ENCODE measurements at places on chromosomes 7 and 10.

DNA sequence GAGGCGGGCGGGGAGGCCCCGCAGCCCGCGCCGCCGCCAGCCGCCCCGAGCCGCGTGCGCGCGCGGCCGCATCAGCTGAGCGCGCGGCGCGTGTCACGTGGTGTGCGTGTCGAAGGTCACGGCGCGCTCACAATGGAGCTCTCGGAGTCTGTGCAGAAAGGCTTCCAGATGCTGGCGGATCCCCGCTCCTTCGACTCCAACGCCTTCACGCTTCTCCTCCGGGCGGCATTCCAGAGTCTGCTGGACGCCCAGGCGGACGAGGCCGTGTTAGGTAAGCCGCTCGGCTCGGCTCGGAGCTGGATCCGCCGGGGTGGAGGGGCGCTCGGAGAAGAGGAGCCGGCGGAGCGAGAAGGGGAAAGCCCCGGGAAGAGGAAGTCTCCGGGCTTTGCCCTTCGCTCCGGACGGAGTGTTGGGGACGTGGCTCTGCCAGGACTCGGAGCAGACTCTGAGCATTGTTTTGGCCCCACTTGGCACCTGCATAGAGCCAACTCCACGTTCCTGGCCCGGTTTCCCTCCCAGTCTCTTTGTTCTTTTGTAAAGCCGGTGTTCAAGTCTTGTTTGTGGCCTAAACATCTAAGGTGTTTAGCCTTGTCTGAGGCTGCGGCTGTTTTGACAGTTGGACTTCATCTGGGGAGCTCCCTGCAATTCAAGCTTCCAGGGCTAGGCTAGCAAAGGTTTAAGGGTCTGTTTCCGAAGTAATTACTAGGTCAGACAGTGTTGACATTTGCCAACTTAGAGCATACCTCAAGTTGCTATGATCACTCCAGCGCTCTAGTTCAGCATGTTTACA, at the start of gene COMMD3:
Gene COMMD3, plus strand, starts transcription at position 103 of the 790 bp plus-strand sequence. Its CDS starts 30 bp downstream, at position 133.
- peak; percentile 90 for DNase-seq

GRCh38 chr7:96014617-96015016, 242.3 kb downstream of the DYNC1I1 start:
- DNase-seq = no peak

GRCh38 chr10:111556666-111557065, 479.8 kb downstream of the ADRA2A start:
- no peak for DNase-seq

DNA sequence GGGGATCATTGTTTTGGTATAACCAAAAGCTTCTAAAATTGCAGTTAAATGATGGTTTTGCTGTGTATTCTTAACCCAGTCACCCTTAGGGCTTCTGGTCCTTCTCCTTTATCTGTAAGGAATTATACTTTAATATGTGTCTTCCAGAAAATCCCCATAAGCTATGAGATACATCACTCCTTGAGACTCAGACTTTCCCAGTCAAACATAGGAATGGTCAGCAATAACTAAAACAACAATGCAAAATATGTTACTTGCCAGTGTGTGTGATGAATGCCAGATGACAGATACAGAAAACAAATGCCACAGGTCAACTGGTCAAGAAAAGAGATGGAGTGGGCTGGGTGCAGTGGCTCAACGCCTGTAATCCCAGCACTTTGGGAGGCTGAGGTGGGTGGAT, 10.1 kb downstream of the ADD3 start:
- no peak for DNase-seq

- no peak for DNase-seq
These were observed 10.5 kb downstream of the UBTD1 start for GRCh38 chr10:97509120-97509680.

DNA sequence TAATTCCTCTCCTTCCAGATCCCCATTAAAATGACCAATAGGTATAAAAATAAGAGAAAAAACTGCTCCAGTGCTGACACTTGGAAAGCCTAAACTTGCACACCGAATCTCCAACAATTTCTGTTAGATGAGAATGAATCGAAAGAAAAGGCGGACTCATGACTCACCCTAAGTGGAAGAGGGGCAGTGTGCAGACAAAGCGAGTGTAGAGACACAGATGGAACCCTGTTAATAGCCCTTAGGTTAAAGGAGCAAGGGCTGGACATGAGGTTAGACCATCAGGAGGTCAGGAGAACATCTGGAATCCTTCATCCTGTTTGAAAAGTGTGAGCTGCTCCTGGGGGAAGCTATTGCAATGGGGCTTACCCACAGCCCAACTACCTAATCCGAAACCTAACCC, 103.4 kb upstream of the GLI3 start:
- no peak for DNase-seq

- DNase-seq = no peak
These were observed 33.2 kb upstream of the ZNF479 start for GRCh38 chr7:57165285-57165899.

GRCh38 chr10:124157271-124157681, 63.9 kb upstream of the CHST15 start:
- DNase-seq = no peak

DNA sequence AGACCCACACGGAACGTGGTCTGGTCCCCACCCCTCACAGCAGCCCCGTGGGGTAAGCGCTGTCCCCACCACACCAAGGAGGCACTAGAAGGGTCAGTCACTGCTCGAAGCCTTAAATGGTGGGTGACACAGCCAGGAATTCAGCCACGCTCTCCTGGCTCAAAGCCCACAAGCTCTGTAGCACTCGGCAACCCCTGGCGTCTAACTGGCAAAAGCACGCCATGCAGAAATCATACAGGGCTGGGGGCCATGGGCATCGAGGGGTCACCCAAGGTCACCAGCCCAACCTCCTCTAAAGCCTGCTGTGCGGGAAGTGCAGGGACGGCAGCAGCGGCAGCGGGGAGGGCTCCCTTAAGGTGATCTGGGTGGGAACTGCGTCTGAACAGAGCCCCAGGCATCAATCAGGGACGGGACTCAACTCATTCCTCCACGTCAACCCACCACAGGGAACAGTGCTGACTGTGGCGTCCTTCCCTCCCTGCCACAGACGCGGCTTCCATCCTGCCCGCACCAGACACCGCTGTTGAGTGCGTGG, 7.8 kb downstream of the GPER1 start:
- DNase-seq = no peak

DNA sequence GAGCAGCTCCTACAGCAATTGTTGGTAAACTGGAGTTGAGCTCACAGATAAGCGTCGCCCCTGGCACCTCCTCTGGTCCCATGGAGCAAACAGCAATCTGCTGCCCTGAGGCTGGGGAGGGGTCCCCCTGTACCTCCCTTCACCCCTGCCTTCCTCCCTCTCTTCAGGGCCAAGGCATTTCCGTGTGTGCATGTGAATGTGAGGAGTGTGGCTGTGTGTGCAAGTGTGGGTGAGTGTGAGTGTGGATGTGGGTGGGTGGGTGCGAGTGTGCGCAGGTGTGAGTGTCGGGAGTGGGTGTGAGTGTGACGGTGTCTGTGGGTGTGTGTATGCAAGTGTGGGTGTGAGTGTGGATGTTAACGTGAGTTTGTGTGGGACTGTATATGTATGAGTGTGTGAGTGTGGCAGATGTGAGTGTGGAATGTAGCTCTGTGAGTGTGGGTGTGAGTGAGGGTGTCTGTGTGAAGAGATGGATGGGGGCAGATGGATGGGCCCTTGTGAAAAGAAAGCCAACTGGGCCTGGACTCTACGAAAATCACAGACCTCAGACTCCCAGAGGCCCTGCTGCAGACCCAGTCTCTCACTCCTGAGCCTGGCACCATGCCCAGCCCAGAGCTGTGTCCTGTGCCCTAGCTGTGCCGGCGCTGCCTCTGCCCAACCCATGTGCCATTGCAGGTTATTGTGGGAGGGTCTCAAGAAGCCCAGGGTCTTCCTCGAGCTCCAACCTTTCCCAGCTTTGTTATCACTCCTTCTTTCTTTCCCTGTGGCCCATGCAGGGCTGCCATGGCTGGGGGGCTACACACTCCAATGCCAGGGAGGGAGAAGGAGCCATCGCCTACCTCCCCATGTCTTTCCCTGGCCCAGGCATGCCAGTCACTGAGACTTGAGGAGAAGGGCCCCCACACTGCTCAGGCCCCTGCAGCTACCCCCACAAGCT, 73.9 kb downstream of the GRID1 start:
- no peak for DNase-seq

- DNase-seq = no peak
These were observed 80.7 kb upstream of the KIAA1217 start for GRCh38 chr10:24128066-24128730.

GRCh38 chr7:158495786-158496185, 91.8 kb downstream of the PTPRN2 start:
- DNase-seq = no peak

- no peak for DNase-seq
These were observed 146.3 kb upstream of the CELF2 start for GRCh38 chr10:10871352-10871751.

DNA sequence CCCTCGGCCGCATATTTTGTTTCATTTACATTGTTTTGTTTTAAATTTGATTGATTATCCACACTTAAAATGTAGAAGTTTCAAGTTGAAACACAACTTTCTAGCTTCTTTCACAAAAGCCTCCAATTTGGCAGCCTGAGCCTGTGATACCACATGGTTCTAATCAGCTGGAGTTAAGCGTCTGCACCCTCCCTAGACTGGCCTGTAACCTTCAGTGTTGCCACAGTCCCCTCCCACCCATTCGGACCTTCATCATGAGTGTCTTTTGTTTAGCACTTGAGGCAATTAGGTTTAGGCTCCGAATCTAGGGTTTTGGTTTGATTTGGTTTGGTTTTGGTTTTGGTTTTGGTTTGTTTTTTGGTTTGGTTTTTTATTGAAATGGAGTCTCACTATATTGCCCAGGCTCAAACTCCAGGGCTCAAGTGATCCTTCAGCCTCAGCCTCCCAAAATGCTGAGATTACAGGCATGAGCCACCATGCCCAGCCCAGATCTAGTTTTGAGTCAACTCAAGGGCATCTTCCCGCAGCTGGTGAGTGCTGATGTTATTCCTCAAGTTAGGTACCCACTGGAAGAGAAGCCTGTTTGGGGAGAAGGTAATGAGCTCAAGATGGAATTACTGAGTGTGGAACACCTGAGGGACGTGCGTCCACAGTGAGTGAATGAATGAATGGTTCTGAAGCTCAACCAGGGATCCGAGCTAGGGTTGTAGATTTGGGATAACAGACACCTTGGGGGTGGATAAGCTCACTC, 201.4 kb downstream of the HECW1 start:
- no peak for DNase-seq

DNA sequence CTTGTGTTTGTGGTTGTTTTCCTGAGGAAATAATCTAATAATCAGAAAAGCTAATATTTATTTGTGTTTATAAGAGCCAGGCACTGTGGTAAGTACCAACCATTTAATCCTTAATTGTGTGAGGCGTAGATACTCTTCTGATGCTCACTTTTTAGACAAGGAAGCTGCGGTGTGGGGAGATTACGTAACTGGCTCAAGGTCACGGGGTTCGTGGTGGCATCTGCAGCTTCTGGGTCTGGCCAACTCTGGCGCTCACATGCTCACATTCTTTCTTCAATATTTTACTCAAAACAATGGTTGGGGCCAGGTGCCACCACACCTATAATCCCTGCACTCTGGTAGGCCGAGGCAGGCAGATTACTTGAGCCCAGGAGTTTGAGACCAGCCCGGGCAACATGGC, 77.6 kb downstream of the RALA start:
- DNase-seq = peak; percentile 83

- DNase-seq = no peak
These were observed 32.1 kb upstream of the TFEC start for GRCh38 chr7:116062666-116063065.

DNA sequence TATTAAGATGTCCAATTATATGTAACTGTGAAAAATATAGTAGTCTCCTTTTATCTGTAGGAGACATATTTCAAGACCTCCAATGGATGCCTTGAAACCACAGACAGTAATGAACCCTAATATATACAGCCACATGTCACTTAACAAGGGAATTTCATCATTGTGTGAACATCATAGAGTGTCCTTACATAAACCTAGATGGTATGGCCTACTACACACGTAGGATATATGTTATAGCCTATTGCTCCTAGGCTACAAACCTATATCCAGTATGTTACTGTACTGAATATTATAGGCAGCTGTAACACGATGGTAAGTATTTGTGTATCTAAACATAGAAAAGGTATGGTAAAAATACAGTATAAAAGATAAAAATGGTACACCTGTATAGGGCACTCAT, 32.4 kb downstream of the MTPN start:
- no peak for DNase-seq

DNA sequence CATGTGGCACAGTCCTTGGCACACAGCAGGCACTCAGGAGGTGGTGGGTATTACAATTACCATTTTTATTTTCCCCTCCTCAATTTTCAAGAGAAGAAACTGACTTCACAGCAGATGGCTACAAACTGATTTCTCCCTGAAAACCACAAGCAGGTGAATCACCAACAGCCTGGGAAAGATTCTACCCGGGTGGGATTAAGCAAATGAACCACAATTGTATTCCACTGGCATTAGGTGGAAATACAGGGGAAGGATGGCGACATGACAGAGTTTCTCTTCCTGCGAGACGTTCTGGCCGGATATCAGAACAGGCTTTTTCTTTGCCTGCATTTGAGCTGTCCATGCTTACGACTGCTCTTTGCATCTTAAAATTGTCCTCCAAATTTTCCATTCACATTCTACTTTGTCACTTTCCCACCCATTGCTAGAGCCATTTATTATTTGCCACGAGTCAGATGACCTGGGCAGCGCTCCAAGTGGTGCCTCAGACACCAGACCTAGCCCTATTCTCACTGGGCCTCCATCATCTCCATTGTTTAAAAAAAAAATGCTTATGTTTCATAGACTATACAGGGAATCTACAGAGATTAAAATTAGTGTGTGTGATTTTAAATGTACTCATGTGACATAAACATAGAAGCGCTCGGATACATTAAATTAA, 4.6 kb downstream of the DENND11 start:
- DNase-seq = no peak

DNA sequence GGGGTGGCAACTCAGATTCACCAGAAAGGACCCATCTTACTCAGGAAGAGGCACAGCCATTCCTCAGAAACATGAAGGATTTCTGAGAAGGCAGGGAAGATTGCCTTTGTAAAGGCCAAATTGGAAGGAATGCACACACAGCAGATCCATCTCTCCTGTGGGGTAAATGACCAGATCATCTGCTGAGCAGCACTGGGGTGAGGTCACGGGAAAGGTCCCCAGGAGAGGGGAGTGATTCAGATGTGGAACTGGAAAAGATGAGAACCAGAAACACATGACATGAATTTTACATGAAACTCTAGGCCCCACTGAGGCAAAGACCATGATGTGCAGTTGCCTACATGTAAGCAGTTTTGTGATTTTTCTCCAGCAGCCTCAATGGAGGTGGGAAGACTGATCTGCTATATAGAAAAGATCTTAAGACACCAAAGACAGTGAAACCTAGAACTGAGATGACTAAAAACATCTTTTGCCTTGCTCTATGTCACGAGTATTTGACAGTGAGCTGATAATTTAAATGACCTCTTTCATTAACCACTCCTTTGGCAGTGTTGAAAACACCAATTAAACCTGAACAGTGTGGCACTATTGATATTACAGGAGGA, 91.6 kb downstream of the AMPH start:
- DNase-seq = no peak

DNA sequence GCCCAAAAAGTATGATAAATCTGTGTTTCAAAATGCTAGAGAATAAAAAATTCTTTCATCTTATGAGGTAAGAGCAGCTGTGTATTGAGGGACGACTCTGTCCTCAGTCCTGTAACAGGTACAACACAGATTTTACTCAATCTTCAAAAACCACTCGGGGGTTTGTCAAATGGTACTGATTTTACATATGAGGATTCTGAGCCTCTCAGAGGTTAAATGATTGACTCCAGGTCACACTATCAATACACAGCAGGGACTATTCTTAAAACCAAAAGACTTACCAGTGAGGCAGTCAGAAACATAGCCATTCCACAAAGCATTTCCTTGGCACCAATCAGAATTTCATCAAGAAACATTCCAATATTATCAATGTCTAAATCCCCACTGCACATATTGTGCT, 95.5 kb downstream of the SGMS1 start:
- no peak for DNase-seq
